ENCODE measurements at places on chromosomes 6 and 20.

GRCh38 chr6:46312654-46313053 is 141.9 kb upstream of the ENPP5 start:
- DNase-seq: no peak

GRCh38 chr6:9112544-9112943 is 677.2 kb upstream of the SLC35B3 start:
- no peak for DNase-seq

DNA sequence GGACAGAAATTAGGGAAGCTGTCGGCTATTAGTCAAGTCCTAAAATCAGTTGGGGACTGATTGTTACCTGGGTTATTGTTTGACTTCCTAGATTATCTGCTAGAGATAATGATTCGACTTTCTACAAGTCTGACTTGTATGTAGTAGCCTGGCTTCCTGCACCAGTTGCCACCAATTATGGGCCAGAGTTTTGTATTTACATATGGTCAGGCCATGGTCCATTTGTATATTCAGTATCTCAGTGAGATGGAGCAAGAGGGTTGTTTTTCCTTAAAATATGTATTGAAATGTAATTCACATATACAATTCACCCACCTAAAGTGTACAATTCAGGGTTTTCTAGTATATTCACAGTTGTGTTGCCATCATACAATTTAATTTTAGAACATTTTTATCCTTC is 130.6 kb upstream of the PHACTR3 start:
- no peak for DNase-seq

DNA sequence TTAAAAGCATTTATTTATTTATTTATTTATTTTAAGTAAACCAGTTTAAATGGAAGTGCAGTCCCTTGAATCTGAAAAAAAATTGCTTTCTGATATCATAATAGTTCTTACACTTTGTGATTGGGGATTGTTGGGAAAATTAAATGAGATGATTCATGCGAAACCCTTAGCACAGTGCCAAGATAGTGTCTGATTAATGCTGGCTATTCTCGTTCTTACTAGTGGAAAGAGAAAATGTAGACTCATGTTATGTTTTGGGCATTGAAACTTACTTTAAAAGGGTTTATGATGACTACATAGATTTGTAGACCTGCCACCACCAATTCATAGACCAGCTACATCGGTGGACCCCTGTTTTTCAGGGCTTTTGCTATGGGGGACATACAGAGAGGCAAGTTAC is 229.2 kb upstream of the ZFP64 start:
- DNase-seq: no peak

GRCh38 chr20:44681796-44682566 is 30.5 kb upstream of the ADA start:
- no peak for DNase-seq
